ENCODE measurements at places on chromosomes 7 and 10. TPM values are rescaled to one million over a fixed set of nuclear protein-coding genes. Genes with fewer than 3 reads are reported as not detected.

DNA sequence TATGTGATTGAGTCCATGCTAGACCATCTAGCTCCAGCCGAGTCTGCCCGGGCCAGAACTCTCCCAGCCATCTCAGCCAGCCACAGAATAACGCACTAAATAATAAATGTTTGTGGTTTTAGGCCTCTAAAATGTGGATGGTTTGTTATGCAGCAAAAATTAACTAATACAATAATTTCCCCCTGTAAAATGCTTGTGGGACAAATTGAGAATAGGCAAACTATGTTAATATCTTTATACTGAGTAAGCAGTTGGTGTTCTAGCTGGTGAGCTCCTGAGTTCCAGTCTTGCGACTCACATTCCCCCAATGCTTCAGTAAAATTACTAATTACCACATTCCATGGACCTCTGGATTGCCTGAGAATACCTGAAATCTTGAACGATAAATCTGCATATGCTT lies 316.8 kb upstream of the NFE2L3 start:
- no peak for DNase-seq

DNA sequence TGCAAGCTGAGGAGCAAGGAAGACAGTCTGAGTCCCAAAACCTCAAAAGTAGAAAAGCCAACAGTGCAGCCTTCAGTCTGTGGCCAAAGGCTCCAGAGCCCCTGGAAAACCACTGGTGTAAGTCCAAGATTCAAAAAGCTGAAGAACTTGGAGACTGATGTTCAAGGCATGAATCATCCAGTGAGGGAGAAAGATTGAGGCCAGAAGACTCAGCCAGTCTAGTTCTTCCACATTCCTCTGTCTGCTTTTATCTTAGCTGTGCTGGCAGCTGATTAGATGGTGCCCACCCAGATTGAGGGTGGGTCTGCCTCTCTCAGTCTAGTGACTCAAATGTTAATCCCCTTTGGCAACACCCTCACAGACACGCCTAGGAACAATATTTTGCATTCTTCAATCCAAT lies 20.1 kb upstream of the MDFIC start:
- no peak for DNase-seq

The ABCA13 gene
- not detected for total RNA-seq

The XRCC2 gene
- total RNA-seq: 1.7 TPM

DNA sequence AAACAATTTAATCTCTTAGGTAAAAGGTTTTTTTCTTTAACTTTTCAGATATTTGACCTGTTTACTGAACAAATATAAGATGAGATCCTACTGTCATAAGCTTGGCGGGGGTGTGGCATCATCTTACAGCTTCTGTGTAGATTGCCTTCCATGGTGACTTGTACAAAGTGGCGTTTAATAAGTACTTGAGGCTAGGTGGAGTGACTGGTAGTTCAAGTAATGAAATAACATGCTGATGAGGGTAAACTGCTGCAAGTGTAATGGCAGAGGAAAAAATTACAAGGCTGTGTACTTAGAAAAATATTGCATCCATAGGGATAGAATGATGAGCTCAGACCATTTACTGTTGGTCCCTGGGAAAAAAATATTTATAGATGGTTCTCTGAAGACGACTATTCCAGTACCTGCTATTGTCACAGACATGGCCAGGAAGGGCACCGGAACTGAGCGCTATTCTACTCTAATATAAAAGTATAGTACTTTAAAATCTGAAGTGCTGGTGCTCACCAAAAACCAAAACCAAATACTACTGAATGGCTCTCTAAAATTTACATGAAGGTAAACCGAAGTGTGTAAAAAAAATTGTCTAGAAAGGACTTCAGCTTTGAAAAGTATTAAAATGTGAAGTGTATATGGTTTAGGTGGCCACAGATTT lies 42.4 kb downstream of the DNAH11 start:
- DNase-seq: no peak

- no peak for DNase-seq
Observed at GRCh38 chr7:149837564-149838223, 481 bp upstream of the ZNF862 start.

The PAPOLB gene
- total RNA-seq: under 0.01 TPM

GRCh38 chr10:16529853-16530252 lies 8.2 kb upstream of the C1QL3 start:
- DNase-seq: no peak

The EPHA1 gene
- 0.20 TPM for total RNA-seq

GRCh38 chr7:17380736-17381662 lies 82.5 kb downstream of the AHR start:
- DNase-seq: no peak

- DNase-seq: no peak
Observed at GRCh38 chr7:41700044-41700471, 2.8 kb downstream of the INHBA start.

DNA sequence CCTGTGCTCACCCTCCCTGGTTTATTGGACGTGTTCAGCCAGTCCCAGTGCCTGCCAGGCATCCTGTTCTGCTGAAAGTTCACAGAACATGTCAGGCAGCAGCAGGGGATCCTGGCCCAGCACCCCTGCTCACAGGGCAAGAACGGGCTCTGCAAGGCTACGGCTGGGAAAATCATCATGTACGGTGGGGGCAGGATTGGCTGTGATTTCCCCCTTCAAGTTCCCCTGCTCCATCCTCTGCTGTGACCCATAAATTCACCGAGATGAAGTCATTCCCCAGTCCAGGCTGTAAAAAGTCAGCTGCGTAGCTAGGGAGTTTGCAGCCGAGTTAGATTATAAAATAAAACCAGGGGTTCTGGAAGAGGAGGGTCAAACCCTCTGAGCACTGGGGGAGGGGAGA lies 484.1 kb upstream of the ZMIZ1 start:
- no peak for DNase-seq

The GNGT1 gene
- total RNA-seq: not detected

GRCh38 chr7:128713794-128714193 lies 25.4 kb upstream of the CALU start:
- DNase-seq: no peak

GRCh38 chr10:112524641-112525040 lies 77.6 kb downstream of the VTI1A start:
- no peak for DNase-seq

GRCh38 chr7:18675579-18675978 lies 180.0 kb downstream of the HDAC9 start:
- no peak for DNase-seq

- no peak for DNase-seq
Observed at GRCh38 chr7:154172236-154172635, 120.0 kb downstream of the DPP6 start.

DNA sequence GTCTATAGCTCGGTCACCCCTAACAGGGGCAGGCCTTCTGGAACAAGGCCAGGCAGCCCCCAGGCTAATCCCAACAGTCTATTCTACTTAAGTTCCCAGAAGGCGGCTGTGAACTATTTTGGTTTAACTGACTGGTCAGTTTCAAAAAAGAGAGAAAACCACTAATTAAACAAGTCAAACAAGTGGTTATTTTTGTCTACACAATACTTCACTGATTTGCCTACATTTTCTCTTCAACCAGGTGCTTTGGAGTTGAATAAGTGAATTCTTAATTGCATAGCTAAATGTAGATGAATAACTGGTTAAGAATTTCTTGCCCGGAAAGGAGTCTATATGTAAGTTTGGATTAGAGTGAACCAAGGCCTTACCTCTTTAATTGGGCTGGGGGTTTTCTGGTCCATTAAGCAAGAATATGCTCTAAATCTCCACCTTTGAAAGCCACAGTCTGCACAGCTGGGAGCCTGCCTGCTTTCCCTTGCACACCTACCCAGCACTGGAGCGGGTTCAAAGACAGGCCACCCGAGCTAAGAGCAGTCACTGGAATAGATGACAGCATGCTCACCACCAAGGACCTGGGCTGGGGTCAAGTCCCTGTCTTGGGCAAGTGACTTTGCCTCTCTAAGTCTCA lies 70.4 kb downstream of the TBXAS1 start:
- DNase-seq: no peak

DNA sequence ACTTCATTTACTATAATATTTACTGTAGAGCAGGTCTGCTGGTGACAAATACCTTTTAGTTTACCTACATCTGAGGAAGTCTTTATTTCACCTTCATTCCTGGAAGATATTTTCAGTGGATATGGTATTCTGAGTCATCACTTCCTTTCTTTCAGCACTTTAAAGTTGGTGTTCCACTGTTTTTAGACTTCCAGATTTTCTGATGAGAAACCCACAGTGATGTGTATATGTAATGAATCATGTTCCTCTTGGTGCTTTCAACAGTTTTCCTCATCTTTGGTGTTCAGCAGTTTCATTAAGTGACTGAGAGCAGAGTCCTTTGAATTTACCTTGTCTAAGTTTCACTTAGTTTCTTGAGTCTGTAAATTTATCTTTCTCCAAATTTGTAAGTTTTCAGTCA lies 36.4 kb downstream of the COPG2 start:
- DNase-seq: peak; percentile 63
